ENCODE measurements at places on chromosomes 6 and 20.

- DNase-seq: no peak
Observed at GRCh38 chr6:79249136-79249535, 14.7 kb upstream of the HMGN3 start.

DNA sequence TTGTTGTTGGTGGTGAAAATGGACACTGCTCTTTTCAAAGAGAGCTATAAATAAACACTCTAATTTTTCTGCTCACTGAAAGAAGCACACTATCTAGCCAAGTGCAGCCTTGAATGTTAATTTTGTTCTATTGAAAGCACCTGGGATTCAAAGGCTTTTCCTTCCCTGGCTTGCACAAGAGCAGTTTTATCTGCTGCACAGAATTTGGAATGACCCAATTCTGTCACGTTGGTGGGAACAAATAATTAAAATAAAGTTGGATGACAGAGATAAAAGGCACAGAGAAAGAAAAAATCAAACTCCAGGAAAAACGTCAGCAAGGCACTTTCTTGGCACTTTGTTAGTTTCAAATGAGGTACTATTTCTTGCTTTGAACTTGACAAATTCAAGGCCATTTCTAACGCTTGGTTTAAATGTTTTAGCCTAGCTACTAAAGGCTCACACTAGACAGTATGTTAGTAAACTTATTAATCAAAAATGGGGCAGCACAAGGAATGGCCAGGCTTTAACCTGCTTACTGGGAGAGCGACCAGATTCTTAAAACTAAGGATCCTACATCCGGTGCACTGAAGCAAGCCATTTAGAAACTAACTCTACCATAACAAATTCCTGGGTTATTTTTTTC, 145.5 kb upstream of the ARG1 start:
- no peak for DNase-seq

DNA sequence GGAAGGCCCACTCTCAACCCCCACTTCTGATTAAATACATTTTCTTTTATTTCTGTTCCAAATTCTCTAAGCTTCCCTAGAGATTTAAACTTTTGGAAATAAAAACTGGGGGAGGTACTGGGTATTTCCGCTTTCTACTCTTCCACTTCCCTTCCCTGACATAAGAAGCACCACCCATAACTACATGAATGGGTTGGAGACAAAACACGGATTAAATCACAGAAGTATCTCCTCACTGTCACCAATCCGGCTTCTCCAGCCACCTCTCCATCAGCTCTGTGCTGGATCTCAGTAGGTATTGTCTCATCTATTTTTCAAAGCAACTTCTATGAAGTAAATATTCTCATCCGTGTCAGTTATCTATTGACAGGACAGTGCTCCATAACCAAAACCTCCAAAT, 150.7 kb downstream of the TSHZ2 start:
- no peak for DNase-seq

GRCh38 chr6:44266347-44266746, 996 bp upstream of the NFKBIE start:
- DNase-seq: no peak

GRCh38 chr20:48266571-48266970, 481.3 kb upstream of the SULF2 start:
- no peak for DNase-seq

DNA sequence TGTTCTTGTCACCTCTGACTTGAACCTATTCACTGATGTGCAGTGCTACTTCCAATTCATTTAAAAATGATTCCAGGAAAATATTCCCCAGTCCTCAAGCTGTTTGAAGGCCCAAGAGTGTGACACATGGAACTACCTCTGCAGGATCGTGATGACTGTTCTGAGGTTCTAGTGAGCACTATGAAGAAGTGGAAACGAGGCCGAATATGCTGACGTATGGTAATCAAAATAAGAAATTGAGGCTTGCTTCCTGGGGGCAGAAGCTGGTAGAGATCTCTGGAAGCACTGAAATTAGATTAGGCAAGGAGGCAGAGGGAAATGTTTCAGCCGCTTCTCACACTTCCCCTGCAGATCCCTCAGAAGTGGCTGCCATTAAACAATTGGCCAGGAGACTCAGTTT, 15.7 kb downstream of the TMEM242 start:
- DNase-seq: no peak

DNA sequence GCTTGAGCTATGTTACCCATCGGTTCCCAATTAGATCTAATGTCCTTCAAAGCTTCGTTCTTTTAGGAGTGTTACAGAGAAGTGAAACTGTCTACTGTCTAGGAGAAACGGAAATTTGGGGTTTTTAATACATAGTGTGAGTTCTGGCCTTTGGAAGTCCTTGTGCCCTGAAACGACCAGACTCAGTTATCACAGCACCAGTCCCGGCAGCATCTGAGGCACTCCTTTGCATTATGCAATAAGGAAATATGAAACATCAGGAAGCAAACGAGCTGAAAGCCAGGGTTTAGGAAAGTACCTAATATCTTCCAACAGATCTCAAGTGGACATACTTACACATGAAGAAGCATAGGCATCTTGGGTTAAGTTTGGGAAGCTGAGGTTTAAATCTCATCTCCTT, 61.8 kb upstream of the ADGRF1 start:
- no peak for DNase-seq

- DNase-seq: no peak
Observed at GRCh38 chr6:135434095-135434494, 63.4 kb downstream of the AHI1 start.

- no peak for DNase-seq
Observed at GRCh38 chr6:163412801-163413344, 1.6 kb upstream of the QKI start.

- no peak for DNase-seq
Observed at GRCh38 chr20:46053416-46053815, 24.4 kb downstream of the SLC12A5 start.

- DNase-seq: no peak
Observed at GRCh38 chr20:50613438-50614169, 77.7 kb downstream of the RIPOR3 start.

GRCh38 chr6:80488190-80488589, 381.7 kb downstream of the BCKDHB start:
- no peak for DNase-seq

DNA sequence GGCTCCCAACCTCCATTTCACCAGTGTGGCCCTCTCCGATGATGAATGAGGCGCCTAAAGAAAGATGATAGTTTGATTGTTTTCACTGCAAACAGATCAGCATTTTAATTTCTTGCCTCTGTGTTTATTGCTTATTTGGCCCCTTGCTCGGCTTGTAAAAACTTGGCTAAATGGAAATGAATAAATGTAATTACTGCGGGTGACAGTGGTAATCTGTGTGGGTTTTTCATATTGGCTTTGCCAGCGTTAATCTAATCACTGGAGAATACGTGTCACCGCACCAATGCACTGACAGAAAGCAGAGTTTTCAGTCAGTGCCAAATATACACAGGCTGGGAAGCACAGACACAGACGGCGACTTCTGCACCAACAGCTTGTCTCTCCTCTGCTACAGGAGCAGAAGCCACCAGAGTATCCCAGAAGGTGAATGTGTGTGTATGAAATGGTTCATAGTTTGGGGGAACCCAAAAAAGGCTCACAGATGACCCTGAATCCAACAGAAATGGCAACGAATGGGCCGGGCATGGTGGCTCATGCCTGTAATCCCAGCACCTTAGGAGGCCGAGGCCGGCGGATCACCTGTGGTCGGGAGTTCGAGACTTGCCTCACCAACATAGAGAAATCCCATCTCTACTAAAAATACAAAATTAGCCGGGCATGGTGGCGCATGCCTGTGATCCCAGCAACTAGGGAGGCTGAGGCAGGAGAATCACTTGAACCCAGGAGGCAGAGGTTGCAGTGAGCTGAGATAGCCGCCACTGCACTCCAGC, 534.0 kb downstream of the PKHD1 start:
- no peak for DNase-seq

GRCh38 chr6:156311291-156311690, 465.9 kb upstream of the ARID1B start:
- no peak for DNase-seq

DNA sequence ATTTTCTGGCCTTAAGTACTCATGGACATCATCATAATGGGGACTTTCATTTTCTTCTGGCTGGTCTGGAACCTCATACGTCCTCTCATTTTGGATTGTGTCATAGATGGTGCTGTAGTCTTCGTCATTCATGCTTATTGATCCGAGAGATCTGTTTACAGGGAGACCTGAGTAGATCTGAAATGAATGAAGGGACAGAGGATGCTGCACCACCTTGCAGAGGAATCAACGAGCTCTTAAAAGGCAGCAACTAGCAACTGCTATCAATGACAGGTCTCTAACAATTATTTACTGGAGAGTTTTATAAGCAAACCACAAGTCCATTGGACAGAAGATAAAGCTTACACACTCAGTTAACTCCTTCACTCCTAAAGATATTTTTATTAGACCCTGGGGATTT, 49.7 kb upstream of the ENPP4 start:
- DNase-seq: no peak

DNA sequence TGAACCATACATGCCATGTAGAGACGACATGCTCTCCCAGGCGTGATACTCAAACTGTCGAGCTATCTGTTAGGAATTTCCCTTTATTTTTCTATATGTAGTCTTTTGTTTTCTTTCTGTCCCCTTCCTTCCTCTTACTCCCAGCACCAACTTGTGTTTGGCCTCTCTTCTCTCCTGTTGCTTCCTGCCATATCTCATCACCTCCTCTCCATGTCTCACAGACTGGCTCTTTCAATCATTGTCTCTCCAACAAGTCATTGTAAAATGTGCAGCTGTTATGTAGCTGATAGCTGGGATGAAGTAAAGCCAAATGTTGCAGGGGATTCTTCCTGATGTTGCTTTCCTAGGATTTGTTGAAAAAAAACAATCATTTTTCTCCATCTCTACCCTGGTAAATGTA, 234.5 kb downstream of the TMEM242 start:
- no peak for DNase-seq

DNA sequence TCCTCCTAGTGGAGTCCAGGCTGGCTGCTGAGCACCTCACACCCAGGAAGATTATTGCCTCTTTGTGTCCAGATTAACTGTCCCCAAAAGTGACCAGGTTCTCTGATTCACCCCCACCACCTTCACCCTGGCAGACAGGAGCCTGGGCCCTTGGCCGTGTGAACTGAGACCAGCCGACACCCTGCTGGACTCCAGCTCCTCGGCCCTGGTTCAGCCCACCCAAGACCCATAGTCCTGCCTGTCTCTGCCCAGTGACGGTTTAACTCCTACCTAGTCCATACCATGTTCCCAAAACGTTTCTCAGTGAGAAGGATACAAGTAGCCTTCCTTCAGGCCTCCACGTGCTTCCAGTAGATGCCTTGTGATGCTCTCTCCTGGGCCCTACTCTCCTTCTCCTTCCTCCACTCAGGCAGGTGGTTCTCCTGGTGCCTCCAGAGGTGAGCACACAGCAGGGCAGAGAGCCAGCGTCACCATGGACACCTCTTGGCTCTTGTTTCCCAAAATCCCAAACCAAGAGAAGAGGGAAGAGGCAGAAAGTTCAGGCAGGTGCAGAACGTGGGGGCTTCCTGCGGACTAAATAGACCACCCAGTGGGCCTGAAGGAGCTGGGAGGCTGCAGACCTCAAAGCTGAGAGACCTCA, 134.4 kb upstream of the CST7 start:
- no peak for DNase-seq

- DNase-seq: no peak
Observed at GRCh38 chr6:141418076-141418475, 714.6 kb upstream of the GJE1 start.

- no peak for DNase-seq
Observed at GRCh38 chr6:138000941-138001340, 106.3 kb downstream of the PERP start.

GRCh38 chr6:6494677-6495076, 93.8 kb upstream of the LY86 start:
- peak; percentile 34 for DNase-seq

DNA sequence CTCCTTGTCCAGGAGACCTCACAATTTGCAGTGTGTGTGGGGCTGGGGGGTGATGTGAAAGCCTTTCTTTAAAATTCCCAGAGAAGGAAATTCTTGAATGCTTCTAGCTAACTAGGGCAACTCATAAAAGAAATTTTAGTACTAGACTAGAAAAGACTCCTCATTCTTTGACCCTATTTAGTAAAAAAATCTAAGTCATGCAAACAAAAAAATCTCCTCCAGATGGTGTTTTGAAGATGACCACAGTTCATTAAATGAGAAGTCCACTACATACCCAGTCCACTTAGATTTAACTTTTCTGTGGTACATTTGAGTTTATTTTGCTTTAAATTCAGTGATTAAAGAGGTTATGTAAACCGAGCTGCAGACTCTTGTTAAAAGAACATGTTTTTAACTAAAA, 67.5 kb downstream of the NDUFAF5 start:
- DNase-seq: no peak

GRCh38 chr20:14700639-14700960, 363.2 kb upstream of the FLRT3 start:
- no peak for DNase-seq

DNA sequence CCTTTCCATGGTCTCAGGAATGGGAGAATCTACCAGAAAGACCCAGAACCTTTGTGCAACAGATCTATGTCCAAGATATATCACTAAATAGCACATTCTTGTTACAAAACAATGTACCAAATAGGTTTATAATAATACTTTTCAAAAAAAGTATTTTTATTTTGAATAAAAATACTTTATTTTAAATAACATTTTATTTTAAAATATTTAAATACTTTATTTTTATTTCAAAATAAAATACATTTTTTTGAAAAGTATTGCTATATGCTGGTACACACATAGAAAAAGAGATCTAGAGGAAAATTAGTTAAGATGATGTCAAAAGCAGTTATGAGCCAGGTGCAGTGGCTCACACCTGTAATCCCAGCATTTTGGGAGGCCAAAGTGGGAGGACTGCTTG, 16.8 kb upstream of the RALY start:
- DNase-seq: no peak

DNA sequence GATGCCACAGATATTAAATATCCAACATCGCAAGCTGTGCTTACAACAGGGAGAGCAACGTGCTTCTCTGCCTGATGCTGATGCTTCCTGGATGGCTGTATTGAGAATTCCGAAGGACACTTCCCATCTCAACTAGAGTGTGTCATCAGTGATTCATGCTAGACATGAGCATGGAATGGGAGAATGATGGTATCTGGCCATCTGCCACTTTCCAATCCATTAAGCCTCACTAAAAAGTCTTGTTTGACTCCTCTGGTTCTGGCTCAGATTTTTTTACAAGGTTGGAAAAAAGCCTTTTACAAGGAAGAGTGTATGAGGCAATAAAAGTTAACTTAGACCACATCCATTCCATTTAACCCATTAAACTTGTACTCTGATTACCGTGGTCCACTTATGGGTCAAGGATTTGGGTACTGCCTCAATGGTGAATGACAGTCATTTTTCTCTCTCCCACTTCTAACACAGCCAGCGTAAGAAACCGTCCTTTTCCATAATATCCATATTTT, 265.3 kb downstream of the UST start:
- no peak for DNase-seq
